ENCODE measurements at places on chromosomes 12 and 14.

DNA sequence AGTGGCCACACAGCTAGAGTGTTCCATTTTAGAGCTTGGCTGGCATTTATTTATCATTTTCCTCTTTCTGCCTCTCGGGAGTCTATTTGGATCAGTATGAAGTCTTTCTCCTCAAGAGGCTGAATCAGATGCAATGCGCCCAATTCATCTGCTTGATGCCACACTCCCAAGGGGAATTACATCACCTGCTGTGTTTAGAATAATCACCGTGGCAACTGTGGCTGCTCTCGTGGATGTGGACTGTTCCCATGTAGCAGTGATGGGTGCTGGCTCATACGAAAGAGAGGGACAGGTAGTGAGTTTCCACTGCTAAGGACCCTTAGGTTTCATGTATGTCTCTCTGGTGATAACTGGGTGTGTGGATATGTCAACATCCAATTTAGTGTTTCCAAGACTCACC is 70.7 kb downstream of the SRRM4 start:
- no peak for DNase-seq

DNA sequence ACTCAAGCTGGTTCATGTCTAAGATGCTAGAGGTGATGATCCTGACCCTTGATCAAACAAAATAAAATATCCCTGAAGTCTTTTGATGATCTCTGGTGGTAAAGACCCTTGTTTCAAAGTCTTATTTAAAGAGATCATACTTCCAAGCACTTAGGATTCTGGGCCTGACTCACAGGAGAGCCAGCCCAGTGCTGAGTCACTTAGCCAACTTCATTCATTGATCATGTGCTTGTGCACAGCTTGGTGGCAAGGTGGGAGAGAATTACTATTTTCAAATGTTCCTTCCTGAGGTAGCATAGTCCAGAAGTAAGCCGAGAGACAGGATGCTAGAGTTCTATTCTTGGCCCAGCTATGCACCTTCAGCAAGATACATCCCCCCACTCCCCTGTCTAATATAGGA is 40.6 kb downstream of the SCN8A start:
- no peak for DNase-seq

DNA sequence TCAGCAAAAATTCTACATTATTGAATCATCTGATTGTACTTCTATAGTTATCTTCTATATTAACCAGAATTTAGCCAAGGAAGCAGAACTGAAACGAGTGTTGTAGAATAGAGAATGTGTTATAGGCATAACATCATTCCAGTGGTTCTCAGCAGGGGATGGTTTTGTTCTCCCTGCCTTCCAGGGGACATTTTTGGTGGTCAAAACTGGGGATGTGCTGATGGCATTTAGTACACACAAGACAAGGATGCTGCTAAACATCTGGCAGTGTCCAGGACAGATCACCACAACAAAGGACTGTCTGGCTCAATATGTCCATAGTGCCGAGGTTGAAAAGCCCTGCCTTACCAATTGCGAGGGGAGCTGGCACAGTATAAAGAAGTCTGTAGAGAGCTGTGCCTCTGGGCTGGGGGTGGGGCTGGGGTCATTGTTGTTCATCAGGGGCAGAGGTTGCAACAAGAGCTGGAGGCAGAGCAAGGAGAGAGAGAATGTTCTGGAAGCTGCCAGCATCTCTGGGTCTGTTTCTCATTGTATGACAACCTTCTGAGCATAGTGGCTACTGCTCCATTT is 1472.8 kb downstream of the AACS start:
- no peak for DNase-seq

DNA sequence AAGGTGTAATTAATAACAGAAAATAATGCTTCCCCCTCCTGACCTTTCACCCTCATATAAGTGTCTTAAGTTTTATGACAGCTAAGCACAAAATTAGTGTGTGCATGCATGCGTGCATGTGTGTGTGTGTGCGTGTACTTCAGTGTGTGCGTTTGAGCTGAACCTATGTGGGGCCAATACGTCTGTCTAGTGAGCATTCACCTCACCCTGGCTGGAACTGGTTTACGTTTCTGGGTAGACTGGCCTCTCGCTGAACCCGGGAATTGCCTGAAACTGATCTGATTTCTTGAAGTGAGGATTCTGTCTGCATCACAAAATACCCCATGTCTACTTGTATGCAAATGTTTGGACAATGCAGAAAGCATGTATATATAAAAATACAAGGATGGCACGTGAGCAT is 68.2 kb upstream of the TBX3 start:
- DNase-seq, result no peak

DNA sequence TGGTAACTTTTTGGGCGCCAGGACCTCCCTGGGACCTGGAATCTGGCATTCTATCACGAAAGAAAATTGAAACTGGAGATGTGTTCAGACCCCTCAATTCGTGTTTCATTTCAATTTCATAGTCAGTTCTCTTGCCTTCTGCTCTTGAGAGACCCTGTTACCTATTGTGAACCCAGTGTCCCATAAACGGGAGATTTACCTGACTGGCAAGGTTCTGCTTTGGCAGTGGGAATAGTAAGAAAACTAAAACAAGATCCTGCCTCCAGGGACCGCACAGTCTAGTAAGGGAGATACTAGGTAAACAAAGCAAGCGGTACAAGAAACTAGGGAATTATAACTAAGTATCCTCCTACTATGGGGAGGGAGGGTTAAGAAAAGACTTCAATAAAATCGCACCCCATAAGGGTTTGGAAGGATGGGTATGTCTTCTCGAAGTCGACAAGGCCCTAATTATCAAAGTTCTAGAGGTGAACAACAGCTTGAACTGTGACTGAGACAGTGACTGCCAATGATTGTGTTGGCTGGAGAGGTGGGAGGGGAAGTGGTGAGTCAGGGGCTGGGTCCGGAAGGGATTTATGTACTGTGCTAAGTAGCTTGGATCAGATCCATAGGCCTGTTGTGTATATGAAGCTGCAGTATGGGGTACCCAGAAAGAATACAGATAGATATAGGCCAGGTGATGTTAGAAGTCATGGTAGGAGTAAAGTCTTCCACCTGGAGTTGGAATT is 754 bp downstream of the ACSS3 start:
- no peak for DNase-seq

GRCh38 chr14:84375235-84375634 is 1154.7 kb upstream of the FLRT2 start:
- no peak for DNase-seq
